ENCODE measurements at places on chromosomes 7 and 10.

DNA sequence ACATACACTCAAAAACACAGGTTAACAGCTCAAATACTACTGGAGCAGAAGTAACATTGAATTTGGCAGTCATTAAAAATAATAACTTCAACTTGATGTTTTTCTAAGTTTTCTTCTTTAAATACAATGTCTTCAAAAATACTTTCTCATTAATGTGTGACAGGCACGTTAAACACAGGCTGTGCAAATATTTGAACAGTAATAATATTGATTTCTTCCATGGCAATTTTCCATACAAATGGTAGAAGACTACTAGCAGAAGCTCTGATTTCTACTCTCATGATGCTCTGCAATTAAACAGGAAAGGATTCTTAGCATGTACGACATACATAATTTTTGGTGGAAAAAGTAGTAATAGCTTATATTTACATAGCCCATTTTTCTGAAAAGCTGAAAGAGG lies 47.4 kb downstream of the NRP1 start:
- DNase-seq = no peak

- DNase-seq = no peak
These were observed 162.6 kb downstream of the MTERF1 start for GRCh38 chr7:91717681-91718470.

- no peak for DNase-seq
These were observed 10.6 kb downstream of the BRAF start for GRCh38 chr7:140914083-140914482.

GRCh38 chr7:44979481-44980392 lies 922 bp upstream of the MYO1G start:
- DNase-seq = no peak

DNA sequence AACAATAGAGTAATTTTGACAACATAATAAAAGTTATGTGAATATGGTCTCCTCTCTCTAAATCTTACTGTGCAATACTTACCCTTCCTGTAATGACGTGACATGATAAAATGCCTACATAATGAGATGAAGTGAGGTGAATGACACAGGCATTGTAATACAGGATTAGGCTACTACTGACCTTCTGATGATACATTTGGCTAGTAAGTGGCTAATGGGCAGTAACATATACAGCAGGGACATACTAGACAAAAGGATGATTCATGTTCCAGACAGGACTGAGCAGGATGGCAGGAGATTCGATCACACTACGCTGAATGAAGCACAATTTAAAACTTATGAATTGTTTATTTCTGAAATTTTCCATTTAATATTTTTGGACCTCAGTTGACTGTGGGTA lies 4.7 kb downstream of the C10orf88 start:
- no peak for DNase-seq

GRCh38 chr7:43244232-43244631 lies 131.8 kb downstream of the HECW1 start:
- no peak for DNase-seq

DNA sequence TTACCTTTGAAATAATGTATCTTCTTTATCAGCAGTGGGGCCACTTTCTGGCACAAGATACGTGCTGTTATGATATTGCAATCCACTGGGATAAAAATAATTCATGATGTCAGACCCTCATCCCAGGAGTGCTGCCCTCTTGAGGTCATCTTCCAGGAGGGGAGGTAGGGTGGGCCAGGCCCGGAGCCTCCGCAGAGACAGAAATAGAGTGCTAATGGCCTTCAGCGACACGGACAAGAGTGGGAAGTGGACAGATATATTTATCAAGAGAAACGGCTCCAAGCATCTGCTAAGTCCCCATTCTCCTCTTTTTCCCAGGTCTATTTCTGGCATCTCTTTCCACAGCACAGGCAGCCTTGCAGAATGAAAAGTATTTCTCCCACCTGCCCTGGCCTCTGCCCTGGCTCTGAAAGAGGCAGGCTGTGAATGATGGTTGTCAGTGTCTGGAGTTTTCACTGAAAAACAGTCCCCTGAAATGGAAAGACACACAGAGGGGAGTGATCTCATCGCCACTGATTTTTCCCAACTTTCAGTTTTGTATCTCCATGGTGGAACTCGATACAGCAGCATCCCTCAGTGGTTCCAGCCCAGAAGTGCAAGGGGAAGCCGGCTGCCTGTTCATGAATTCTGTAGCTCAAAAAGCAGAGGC lies 251.7 kb upstream of the MYO3A start:
- no peak for DNase-seq

- no peak for DNase-seq
These were observed 309.8 kb downstream of the PARD3 start for GRCh38 chr10:34505338-34505737.

GRCh38 chr7:39709768-39710311 lies 86.5 kb downstream of the RALA start:
- no peak for DNase-seq

GRCh38 chr7:28847681-28848080 lies 110.4 kb downstream of the TRIL start:
- no peak for DNase-seq

- no peak for DNase-seq
These were observed 1086.6 kb upstream of the SORCS1 start for GRCh38 chr10:108250936-108251620.
